ENCODE measurements at places on chromosomes 12 and 14. TPM values are rescaled to one million over a fixed set of nuclear protein-coding genes. Genes with fewer than 3 reads are reported as not detected.

CLEC4E gene
- total RNA-seq: not detected

GLIPR1L2 gene
- total RNA-seq: 0.10 TPM

GLIPR1L1 gene
- total RNA-seq: not detected

APAF1 gene
- total RNA-seq: 11.4 TPM

CDKL1 gene
- total RNA-seq: 19.9 TPM

PIP4K2C gene
- total RNA-seq: 27.5 TPM

CSRP2 gene
- 16.9 TPM for total RNA-seq
